Neuronal stem cell (in vitro differentiated cells): ENCODE measurements at places on chromosomes 12 and 14.

GRCh38 chr14:53108292-53109104, 44.6 kb downstream of the DDHD1 start:
- no peak for DNase-seq

- DNase-seq: no peak
These were observed 511.2 kb downstream of the C12orf50 start for GRCh38 chr12:87518036-87518435.

- no peak for DNase-seq
These were observed 24.5 kb downstream of the MMP17 start for GRCh38 chr12:131852551-131853299.

GRCh38 chr14:102007916-102008418, 43.6 kb downstream of the DYNC1H1 start:
- DNase-seq: no peak

GRCh38 chr12:80708259-80708974, 983 bp downstream of the MYF6 start:
- no peak for DNase-seq

- DNase-seq: no peak
These were observed 173.5 kb upstream of the SFSWAP start for GRCh38 chr12:131537267-131537958.

- DNase-seq: no peak
These were observed 228.5 kb upstream of the KRR1 start for GRCh38 chr12:75739912-75740311.
